Neural crest cell (in vitro differentiated cells): ENCODE measurements at places on chromosomes 1 and 21. TPM values are rescaled to one million over a fixed set of nuclear protein-coding genes. Genes with fewer than 3 reads are reported as not detected.

Gene RGS4
- 0.75 and 0.84 TPM in 2 replicates for total RNA-seq

Gene GFI1
- 0.11 and 0.16 TPM in 2 replicates for total RNA-seq

Gene CR1L
- total RNA-seq = not detected in 2 replicates

GRCh38 chr1:204859861-204860267 is 10.8 kb upstream of the NFASC start:
- no peaks in the 10 kb centered on the region for H3K36me3 ChIP-seq
- peaks cover 47% of the 10 kb centered on the region for H3K27me3 ChIP-seq
- DNase-seq = no peak
- peaks cover 21% of the 10 kb centered on the region for H3K4me1 ChIP-seq

DNA sequence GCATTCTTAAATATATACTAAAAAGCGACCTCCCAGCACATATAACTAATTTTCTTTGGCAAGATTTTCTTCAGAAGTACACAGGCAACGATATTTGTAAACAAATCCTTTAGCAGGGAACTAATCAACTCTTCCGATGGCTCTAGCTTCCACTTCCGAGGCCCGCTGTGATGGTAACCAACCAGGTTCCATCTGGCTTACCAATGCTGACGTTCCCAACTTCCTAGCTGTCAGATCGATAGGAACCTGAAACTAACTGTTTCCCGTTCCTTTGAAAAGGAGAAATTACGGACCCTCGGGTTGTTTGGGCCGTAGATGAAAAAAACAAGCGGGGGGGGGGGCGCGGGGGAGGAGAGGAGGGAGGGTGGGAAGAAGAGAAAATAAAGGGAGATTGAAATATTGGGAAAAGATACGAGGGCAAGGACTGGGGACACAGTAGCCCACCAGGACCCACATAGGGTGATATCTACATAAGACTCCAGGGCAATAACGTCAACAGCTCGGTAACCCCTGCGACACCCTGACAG is 513 bp downstream of the GTF2B start:
- peak overlapping the region; percentile 99 for H3K4me3 ChIP-seq
- peaks cover 3% of the 10 kb centered on the region for H3K27me3 ChIP-seq
- no peak for DNase-seq
- peaks cover 4% of the 10 kb centered on the region for H3K36me3 ChIP-seq

- peaks cover 17% of the 10 kb centered on the region for H3K4me1 ChIP-seq
- H3K4me3 ChIP-seq = no peak overlapping the region
- H3K36me3 ChIP-seq = no peaks in the 10 kb centered on the region
These were observed 13.5 kb downstream of the RAB3B start for GRCh38 chr1:51976846-51977602.

GRCh38 chr1:25039229-25039628 is 109.2 kb upstream of the RUNX3 start:
- no peaks in the 10 kb centered on the region for H3K4me1 ChIP-seq
- H3K4me3 ChIP-seq = no peak overlapping the region
- H3K27ac ChIP-seq = no peak overlapping the region
- no peaks in the 10 kb centered on the region for H3K36me3 ChIP-seq
- DNase-seq = no peak

DNA sequence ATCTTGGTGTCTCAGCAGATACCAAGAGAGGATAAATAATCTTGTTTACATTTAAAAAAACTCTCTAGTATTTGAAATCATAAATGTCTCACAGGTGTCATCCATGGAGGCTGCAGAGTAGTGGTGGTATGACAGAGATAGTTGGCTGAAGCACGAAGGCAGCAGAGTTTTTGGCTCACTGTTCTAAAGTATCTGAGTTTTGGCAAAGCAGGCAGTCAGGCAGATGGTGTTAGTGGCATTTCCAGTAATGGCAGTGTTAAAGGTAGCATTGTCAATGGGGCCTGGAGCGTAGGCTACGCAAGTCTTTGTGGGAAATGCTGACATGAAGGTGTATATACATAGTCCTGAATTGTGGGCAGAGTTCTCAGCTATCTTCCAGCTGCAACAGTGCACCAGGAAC is 68.5 kb upstream of the HSD17B7 start:
- no peak for DNase-seq
- H3K36me3 ChIP-seq = no peaks in the 10 kb centered on the region
- no peak overlapping the region for H3K4me3 ChIP-seq
- no peak overlapping the region for H3K27ac ChIP-seq
- no peaks in the 10 kb centered on the region for H3K27me3 ChIP-seq
- H3K4me1 ChIP-seq = no peaks in the 10 kb centered on the region

DNA sequence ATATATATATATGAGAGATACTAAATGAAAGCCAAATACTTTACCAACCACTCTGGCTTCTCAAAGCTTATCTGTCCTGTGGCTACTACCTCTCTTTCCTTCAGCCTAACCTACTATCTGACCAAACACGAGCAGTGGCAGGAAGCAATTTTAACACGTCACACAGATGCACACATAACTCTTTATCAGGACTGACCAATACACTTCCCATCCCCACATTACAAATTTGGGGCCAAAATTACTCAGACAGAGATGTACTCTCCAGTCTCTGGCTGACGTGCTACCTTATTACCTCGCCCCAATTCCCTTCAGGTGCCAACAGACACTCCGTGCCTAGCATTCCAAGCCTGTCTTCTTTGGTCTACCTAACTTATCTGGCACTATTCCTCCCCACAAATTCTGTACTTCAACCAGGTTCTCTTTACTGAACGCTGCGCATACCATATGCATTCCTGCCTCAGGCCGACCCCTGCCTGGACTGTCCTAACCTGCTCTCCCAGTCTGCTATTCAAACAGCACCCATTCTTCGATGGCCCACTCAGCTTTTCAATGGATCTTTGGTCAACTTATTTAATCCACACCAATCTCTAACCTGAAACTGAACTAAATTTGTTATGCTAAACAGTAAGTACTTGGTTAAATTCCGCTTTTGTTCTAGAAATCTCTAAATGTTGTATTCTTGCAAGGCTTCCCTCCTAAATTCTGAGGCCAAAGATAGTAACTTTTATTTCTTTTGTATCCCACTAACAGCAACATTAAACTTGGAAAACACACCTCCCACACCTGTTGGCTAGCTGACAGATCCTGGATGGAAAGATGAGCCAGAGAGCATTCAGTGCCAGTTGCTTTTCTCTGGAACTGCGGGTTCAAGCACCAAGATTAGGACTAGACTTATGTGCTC is 27.9 kb downstream of the RERE start:
- no peaks in the 10 kb centered on the region for H3K27me3 ChIP-seq
- H3K4me3 ChIP-seq = no peak overlapping the region
- H3K36me3 ChIP-seq = no peaks in the 10 kb centered on the region
- H3K27ac ChIP-seq = no peak overlapping the region

DNA sequence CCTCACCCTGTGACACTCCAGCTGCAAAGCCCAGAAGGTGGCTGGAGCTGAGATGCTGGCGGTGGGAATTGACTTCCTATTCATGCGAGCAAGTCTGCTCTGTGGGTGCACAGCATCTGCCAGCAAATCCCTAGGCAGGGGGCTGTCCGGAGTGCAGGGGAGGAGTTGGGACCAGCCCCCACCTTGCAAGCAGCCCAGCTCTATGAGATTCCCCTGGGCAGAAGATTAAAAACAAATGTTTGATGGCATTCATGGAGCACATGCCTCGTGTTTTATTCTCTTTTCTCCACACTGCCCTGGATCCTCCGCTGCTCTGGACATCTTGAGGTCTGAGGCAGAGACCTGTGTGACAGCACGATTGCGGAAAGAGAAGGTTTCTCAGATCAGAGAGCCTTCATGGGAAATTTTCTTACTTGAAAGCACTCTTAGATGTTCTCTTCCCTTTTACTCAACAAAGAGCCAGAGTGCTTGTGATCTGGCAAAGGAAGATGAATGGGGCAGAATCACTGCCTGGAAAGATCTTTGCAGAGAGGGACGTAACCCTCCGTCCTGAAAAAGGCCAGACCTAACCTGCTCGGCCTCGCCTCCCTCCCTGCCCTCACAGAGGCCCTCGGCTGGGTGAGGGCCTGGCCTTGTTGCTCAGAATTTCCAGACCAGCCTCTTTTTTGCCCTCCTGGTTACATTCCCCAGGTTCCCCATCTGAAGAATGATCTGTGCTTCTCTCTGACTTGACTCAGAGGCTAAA is 597.1 kb downstream of the KIF26B start:
- peak overlapping the region; percentile 91 for H3K27ac ChIP-seq
- peaks cover 37% of the 10 kb centered on the region for H3K4me1 ChIP-seq
- no peaks in the 10 kb centered on the region for H3K27me3 ChIP-seq
- no peak overlapping the region for H3K4me3 ChIP-seq
- peaks cover 12% of the 10 kb centered on the region for H3K36me3 ChIP-seq

- H3K27ac ChIP-seq = no peak overlapping the region
- H3K36me3 ChIP-seq = no peaks in the 10 kb centered on the region
- H3K27me3 ChIP-seq = no peaks in the 10 kb centered on the region
- DNase-seq = no peak
- H3K4me1 ChIP-seq = no peaks in the 10 kb centered on the region
These were observed 53.8 kb upstream of the APP start for GRCh38 chr21:26224366-26224765.

DNA sequence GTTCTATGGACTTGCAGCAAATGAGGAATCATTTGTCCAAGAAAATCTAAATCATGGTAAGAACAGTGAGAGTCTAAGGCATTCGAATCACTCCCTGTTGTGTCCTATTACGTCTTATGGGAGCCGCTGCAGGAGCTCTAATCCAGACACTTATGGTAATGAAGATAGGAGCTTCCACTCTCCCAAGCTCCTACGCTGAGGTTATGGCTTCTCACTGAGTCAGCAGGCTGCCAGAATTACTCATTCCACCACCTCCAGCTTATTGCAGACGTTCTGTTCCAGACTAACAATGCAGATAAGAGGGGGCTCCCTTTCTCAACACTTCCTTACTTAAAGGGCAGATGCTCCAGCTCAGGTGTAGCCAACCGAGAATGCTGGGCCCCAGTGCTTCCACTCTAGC is 212.6 kb downstream of the GREM2 start:
- H3K4me1 ChIP-seq = no peaks in the 10 kb centered on the region
- H3K27me3 ChIP-seq = no peaks in the 10 kb centered on the region
- peaks cover 5% of the 10 kb centered on the region for H3K36me3 ChIP-seq
- H3K27ac ChIP-seq = no peak overlapping the region
- no peak overlapping the region for H3K4me3 ChIP-seq

GRCh38 chr1:90826834-90827233 is 109.7 kb upstream of the BARHL2 start:
- no peaks in the 10 kb centered on the region for H3K36me3 ChIP-seq
- no peak overlapping the region for H3K27ac ChIP-seq
- no peak for DNase-seq
- H3K4me1 ChIP-seq = peaks cover under 1% of the 10 kb centered on the region
- no peak overlapping the region for H3K4me3 ChIP-seq

- H3K27me3 ChIP-seq = no peaks in the 10 kb centered on the region
- no peaks in the 10 kb centered on the region for H3K36me3 ChIP-seq
- DNase-seq = no peak
- H3K4me1 ChIP-seq = peaks cover 4% of the 10 kb centered on the region
These were observed 20.9 kb upstream of the SIPA1L2 start for GRCh38 chr1:232650845-232651244.

DNA sequence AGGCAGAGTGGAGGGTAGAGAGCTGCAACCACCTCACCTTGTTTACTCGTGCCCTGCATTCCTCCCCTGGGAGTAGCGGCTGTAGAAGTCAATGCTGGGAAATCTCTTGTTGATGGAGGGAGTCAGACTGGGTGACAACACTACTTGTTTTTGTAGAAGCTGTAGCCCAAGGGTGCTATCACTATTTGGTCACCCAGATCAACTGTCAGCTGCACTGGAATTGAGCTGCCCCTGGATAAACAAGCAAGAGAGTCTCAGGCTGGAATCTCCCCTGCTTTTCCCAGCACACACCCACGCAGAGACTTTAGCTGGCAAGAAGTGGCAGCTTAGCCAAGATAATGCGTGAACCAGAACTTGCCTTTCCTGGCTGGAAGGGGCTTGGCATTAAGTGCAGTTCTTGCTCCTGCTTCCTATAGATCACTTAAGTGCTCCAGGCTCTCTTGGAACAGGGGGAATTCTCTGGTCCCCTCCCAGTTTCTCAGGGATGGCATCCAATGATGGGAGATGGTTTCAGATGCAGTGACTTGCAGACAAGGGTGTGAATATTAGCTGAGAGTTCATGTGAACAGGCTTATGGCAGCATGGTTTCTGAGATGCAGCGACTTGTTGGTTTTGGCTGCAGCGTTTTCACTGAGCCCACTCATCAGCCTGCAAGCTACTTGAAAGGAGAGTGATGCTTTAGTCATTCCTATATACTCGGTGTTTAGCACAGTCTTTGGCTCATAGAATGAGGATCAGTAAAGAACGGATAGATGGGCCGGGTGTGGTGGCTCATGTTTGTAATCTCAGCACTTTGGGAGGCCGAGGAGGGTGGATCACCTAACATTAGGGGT is 16.8 kb downstream of the ATP2B4 start:
- H3K27me3 ChIP-seq = no peaks in the 10 kb centered on the region
- H3K4me1 ChIP-seq = peaks cover 16% of the 10 kb centered on the region
- no peak for DNase-seq

DNA sequence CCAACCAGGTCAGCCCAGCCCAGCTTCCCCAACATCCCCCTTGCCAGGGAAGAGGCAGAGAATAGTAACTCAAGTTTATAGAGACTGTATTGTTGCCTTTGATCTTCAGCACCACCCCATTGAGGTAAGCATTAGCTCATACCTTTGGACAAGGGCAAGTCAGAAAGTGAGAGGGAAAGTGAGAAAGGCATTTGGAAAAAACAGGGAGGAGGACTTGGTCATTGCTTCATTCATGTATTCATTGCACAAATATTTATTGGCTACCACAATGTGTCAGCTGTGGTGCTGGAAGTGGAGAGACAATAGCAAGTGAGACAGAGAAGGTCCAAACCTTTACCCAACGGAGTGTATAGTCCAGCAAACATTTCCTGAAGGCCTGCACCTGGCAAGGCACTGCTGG is 561.2 kb downstream of the KIF26B start:
- H3K36me3 ChIP-seq = no peaks in the 10 kb centered on the region
- H3K4me1 ChIP-seq = no peaks in the 10 kb centered on the region
- no peak for DNase-seq
- no peak overlapping the region for H3K4me3 ChIP-seq
- no peaks in the 10 kb centered on the region for H3K27me3 ChIP-seq
- no peak overlapping the region for H3K27ac ChIP-seq

DNA sequence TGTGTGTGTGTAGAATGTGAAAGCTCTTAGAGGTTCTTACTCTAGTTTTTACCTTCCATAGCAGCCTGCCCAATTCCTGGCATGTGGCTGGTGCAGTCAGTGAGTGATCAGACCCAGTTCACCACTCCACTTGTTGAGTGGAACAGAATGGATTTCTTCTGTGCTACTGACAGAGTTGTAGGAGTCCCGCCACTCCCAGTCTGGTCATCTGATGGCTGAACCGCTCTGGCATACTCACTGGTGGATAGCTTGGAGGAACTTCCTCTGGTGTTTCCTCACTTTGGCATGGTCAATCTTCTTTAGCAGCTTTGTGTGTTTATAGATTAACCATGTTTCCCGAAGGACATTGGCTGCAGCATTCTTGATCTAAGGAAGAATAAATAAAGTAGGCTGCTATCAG is 106.7 kb upstream of the ADAR start:
- peaks cover 20% of the 10 kb centered on the region for H3K4me1 ChIP-seq
- no peak for DNase-seq
- no peaks in the 10 kb centered on the region for H3K36me3 ChIP-seq
